ENCODE measurements at places on chromosomes 4 and X. TPM values are rescaled to one million over a fixed set of nuclear protein-coding genes. Genes with fewer than 3 reads are reported as not detected.
A peak's percentile ranks its signal among the peaks of the same experiment; 100 is the strongest.

Gene CORIN
- 0.56 TPM for total RNA-seq

DNA sequence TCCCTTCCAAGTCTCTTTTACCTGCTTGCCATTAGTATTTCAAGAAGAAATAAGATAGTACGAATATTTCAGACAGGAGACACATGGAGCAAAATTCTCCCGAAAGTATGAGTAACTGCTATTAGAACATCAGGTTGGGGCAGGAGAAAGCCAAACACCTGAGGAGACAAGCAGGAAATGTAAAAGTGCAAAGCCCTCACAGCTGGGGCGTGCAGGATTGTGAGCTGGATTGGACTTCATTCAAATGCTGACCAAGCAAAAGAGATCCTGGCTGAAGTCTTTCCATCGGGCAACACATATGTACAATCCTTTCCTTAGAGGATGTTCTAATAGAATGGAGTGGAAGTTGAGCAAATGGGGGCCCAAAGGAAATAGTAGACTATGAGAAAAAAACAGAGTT lies 76.8 kb downstream of the DTHD1 start:
- DNase-seq: no peak
- H3K4me1 ChIP-seq: no peaks in the 10 kb centered on the region
- H3K27ac ChIP-seq: no peak overlapping the region
- no peaks in the 10 kb centered on the region for H3K36me3 ChIP-seq

DNA sequence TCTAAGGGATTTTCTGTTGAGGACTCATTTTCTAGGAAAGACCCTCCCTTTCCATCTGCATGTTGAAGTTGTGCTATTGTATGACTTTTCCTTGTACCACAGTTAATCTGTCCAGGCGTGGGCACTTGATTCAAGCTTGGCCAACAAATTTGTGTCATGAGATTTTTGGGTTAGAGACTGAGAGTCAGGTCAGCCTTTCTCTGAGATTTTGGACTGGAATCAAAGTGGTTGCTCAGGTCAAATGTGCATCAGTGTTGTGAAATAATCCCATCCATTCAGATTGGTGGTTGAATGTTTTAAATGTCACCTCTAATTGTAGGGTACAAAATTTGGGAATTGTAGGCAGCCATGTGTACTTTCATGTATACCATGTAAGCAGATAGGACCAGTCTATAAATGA lies 545.2 kb upstream of the IGFBP7 start:
- no peak overlapping the region for H3K27ac ChIP-seq
- no peaks in the 10 kb centered on the region for H3K4me1 ChIP-seq
- H3K4me3 ChIP-seq: no peak overlapping the region
- H3K36me3 ChIP-seq: no peaks in the 10 kb centered on the region
- no peak for DNase-seq

- H3K4me1 ChIP-seq: no peaks in the 10 kb centered on the region
- DNase-seq: no peak
- no peaks in the 10 kb centered on the region for H3K36me3 ChIP-seq
- H3K27me3 ChIP-seq: no peaks in the 10 kb centered on the region
- H3K4me3 ChIP-seq: no peak overlapping the region
Observed at GRCh38 chr4:11009281-11009680, 324.7 kb upstream of the CLNK start.

GRCh38 chr4:88398381-88398780 lies 19.7 kb downstream of the HERC6 start:
- peaks cover 27% of the 10 kb centered on the region for H3K36me3 ChIP-seq
- H3K4me3 ChIP-seq: no peak overlapping the region
- no peak for DNase-seq
- H3K27ac ChIP-seq: no peak overlapping the region
- no peaks in the 10 kb centered on the region for H3K27me3 ChIP-seq

- no peak overlapping the region for H3K27ac ChIP-seq
- DNase-seq: no peak
- H3K27me3 ChIP-seq: no peaks in the 10 kb centered on the region
- H3K4me3 ChIP-seq: no peak overlapping the region
Observed at GRCh38 chr4:186676531-186677161, 47.0 kb downstream of the FAT1 start.

GRCh38 chr4:177339477-177340374 lies 30.1 kb downstream of the NEIL3 start:
- no peaks in the 10 kb centered on the region for H3K27me3 ChIP-seq
- H3K4me1 ChIP-seq: peaks cover 12% of the 10 kb centered on the region
- H3K27ac ChIP-seq: no peak overlapping the region

GRCh38 chr4:82284475-82284857 lies 89.3 kb downstream of the HNRNPD start:
- H3K4me3 ChIP-seq: peak overlapping the region; percentile 61
- peaks cover 12% of the 10 kb centered on the region for H3K4me1 ChIP-seq
- DNase-seq: no peak
- H3K27ac ChIP-seq: no peak overlapping the region
- H3K27me3 ChIP-seq: peaks cover 3% of the 10 kb centered on the region

Data from activated CD4-positive, alpha-beta memory T cell treated with anti-CD3 and anti-CD28 coated beads for 36 hours (primary cell).